ENCODE measurements at places on chromosomes 11 and 22.

DNA sequence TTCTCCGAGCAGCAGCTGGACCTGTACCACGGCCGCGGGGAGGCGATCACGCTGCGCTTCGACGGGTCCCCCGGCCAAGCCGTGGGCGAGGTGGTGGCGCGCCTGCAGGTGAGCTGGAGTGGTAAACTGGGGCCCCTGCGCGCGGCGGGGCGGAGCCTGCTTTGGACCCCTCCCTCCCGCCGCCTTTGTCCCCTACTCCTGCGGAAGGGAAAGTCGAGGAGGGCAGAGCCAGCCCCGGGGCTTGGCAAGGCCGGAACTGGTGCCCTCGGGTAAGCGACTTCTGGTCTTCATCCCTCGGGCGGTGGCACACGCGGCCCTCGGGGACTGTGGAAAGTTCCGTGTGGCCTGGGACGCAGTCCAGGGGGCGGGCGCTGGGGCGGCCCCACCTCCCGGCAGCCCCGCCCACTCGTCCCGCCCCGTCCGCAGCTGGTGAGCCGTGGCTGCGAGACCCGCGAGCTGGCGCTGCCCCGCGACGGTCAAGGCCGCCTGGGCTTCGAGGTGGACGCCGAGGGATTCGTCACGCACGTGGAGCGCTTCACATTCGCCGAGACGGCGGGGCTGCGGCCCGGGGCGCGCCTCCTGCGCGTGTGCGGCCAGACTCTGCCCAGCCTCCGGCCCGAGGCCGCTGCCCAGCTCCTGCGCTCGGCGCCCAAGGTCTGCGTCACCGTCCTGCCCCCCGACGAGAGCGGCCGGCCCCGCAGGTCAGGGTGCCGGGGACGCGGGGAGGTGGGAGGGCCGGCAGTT lies 9.2 kb downstream of the SIPA1 start:
- no peak for DNase-seq

DNA sequence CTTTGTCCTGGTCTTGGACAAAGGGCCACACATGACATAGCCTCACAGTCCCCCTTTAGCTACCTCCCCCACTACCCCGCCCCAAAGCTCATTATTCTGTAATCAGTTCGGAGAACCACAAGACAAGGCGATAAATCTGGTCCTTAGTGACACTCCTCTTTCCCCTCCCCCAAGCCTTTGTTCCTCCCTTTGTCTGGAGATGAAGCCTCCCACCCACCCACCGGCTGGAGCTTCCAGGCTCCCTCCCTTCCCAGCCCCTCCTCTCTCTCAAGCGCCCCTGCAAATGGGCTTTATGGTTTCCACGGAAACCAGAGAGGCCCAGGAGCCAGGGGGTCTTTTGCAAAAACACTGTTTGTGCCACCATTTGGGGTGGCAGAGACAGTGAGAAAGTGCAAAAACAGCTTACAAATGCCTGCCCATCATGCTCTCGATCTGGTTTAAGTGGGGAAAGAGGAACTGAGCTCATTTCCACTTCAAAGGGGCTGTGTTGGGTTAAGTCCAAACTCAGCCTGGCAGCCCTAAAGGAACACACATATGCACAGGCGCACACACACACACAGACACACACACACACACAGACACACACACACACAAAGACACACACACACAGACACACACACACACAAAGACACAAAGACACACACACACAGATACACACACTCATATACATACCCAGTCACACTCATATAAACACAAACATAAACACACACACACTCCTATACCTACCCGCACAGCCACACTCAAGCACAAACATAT lies 23.5 kb downstream of the APLNR start:
- DNase-seq = no peak

- no peak for DNase-seq
These were observed 3.0 kb upstream of the NAP1L4 start for GRCh38 chr11:2995031-2995561.

GRCh38 chr11:58801974-58802545 lies 42.4 kb downstream of the GLYATL2 start:
- no peak for DNase-seq

DNA sequence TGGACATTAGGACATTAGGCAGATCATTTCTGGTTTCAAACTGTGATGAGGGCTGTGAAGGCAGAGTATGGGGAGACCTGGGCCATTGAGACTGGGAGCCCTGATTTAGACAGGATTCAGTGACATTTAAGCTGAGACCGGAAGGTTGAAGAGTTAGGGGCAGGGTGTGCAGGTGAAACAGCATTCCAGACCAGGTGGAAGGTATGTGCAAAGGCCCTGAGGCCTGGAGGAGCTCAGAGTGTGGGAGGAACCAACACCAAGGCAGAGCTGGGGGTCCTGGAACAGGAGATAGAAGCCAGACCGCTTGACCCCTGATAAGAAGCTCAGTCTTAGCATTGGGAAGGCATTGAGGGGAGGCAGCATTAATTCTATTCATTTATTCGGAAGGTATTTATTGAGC lies 32.5 kb downstream of the ZC3H7B start:
- no peak for DNase-seq

DNA sequence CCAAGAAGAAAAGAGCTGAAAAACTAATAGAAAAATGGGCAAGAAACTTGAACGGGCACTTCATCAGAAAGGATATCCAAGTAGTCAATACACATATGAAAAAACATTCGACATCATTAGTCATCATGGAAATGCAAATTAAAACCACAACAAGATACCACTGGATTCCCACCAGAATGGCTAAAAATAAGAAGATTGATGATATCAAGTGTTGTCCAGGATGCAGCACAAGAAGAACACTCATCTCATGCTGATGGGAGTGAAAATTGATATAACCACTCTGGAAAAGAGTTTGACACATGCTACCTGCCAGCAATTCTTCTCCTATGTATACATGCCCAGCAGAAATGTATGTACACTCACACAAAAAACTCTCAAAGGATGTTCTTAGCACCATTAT lies 26.9 kb upstream of the SCUBE2 start:
- DNase-seq = no peak

GRCh38 chr22:29112681-29113080 lies 39.8 kb downstream of the KREMEN1 start:
- no peak for DNase-seq

- no peak for DNase-seq
These were observed 1.4 kb downstream of the ARVCF start for GRCh38 chr22:20015187-20015625.

- DNase-seq = no peak
These were observed 115.0 kb downstream of the CACNA1I start for GRCh38 chr22:39685336-39686177.

GRCh38 chr11:3154001-3154599 lies 11.0 kb downstream of the OSBPL5 start:
- DNase-seq = no peak

DNA sequence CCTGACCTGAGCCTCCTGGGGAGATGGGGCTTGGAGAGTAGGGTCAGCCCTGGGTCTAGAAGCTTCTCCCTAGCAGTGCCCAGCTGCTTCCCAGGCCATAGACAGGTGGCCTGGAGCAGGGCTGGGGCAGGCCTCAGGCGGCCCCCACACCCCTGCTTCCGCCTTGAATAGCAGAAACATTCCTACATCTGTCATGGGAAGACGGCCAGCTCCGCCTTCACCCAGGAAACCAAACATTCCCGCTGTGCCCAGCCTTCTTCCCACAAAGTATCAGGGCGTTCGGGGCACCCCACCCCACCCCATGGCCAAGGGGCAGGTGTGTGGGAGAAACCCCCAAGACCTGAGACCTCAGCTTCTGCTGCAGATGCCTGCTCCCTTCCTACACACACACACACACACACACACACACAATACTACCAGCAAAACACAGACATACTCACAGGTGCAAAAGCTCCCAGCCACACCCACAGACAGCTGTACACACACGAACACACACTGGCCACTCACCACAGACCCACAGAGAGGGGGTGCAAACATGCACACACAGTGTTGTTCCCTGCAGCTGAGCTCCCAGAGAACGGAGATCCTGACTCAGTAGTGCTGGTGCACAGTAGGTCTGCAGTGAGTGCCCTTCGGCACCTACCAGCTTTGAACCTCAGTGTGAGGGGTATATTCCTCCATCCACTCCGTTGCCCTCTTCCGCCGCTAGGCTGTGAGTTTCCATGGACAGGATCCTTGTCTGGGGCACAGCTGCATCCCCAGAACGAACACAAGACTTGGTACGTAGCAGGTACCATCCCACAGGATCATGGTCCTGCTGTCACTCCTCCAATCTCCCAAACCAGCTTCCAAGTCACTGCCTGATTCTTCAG lies 37.4 kb downstream of the PDGFB start:
- DNase-seq = no peak

DNA sequence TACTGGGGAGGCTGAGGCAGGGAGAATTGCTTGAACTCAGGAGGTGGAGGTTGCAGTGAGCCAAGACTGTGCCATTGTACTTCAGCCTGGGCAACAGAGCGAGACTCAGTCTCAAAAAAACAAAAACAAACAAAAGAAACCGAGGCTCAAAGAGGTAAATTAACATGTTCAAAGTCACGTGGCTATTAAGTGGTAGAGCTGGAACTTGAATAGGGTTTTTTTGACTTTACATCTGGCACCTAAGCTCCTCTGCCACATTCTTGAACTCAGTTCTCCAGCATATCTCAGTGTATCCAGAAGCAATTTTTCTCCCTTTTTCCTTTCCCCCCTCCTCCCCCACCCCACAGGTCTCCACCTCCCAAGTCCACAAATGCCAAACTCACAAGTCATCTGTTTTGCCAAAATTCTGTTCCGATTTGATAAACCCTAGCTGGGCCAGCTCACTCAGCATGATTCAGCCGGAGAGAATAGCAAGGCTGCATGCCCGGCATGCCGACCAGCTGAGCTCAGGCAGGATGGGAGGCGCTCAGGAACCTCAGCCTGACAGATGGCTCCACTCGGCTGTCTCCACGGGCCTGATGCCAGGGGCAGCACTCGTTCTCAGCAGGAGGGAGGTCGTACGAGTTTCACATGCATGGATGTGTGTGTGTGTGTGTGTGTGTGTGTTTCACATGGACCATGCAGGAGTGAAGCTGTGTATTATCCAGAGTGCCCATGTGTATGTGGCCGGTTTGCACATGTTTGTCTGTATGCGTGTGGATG lies 63.2 kb upstream of the RRAS2 start:
- DNase-seq = no peak

Measured in T-helper 2 cell (primary cell).